T-helper 1 cell (primary cell): ENCODE measurements at places on chromosomes 5 and 9.

- DNase-seq, result no peak
Observed at GRCh38 chr5:96338091-96338490, 95.0 kb downstream of the PCSK1 start.

DNA sequence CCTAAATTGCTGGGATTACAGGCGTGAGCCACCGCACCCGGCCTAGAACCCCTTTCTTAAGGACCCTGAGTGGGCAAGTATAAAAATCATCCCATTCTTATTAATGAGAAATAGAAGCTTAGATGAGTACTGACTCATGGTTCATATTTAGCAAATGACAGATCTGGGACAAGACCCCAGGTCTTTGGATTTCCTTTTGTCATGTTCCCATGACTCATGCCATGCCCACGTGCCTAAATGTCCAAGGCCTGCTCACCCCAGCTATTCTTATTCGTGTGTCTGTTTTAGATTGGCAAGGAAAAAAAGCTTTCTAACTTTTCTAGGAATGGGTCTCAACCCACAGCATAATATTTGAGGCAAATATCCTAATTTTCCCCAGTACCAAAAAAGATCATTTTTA lies 57.7 kb upstream of the RPS23 start:
- DNase-seq, result no peak

DNA sequence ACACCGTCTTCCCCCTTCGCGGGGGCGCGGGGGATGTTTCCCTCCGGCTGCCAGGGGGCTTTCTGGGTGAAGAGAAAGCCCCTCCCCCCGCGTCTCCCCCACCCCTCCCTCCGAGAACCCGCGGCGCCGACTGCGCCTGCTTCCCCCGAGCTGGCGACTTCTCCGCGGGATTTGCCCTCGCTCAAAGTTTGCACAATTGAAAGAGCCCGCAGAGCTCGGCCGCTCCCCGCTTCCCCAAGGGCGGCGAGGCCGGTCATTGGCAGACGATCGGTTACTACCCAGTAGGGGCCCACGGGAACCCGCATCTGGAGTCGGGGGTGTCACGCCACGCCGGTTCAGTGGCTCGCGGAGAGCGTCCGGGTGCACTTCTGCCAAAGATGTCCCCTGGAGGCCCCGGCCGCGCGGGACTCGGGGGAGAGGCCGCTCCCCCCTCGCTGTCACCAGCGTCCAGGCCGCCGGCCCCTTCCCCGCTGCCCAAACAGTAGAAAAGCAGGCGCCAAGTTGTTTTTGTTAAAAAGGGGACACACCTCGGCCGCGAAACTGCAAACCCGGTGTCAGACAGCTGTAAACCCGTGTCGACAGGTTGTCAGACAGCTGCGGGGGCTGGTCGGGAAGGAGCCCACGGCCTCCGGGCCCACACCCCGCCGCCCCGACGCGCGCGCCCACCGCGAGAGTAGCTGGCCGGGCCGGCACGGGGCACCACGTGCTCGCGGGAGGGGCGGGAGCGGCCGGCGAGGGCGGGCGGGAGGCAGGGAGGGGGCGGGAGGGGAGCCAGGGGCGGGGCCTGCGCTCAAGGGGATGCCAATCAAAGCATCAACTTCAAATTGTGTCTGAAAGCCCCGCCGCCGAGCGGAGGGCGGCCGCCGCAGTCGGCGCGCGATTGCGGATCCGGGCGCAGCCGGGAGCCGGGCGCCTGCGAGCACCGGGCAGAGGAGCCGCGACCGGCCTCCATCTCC lies at the start of gene IRX1:
Gene IRX1 (plus strand): TSS at position 827 of the 956 bp plus-strand sequence. CDS start 274 bp downstream, outside the sequence.
- no peak for DNase-seq

DNA sequence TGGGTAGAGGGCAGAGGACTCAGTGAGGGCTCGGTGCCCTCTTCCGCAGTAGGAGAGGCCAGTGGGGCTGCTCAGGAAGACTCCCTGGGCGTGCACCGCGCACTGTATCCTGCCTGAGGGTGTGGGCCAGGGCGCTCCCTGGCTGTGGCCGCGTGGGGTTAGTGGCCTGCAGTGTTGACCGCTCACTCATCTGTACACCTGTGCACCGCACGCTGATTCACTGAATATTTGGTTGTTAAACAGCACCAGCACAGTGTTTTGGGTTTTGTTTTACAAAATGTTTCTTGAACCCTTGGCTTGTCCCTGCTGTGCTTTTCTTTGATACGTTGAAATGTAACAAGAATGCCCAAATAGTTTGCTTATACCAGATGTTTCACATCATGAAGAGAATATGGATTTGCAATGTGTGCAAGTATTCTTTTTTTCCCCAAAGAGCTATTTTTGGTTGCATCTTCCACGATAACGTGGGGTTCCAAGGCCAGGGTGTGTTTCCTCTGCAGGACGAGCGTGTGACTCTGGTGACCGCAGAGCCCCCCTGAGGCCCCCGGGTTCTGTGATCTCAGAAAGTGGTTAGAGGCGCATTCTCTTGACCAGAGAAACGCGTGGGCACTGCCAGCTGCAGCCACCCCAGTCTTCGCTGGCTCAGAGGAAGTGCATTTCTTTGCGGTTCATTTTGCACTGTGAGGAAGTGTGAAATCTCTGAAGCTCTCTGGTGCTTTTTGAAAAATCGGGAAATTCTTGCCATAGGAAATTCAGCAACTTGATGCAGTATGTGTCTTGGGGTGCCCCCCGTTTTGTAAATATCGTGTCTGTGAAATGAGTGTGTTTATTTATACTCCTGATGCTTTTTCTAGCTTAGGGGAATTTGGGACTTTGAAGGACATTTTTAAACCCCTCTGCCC lies 46.9 kb downstream of the AHRR start:
- DNase-seq, result no peak

DNA sequence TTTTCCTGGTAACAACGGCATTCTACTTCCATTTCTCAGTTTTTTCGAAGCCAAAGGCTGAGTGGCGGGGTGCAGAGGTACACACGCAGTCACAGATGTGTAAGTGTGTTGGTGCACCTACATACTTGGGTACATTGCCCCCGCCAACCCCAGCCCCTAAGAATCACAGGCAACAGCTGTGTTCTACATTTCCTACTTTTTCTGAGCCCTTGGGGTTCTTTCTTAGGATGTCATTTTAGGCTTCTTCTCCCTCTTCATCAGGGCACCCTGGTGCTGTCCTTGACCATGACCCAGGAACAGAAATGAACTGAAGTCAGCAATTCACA lies 104.8 kb downstream of the PAX5 start:
- DNase-seq, result no peak

DNA sequence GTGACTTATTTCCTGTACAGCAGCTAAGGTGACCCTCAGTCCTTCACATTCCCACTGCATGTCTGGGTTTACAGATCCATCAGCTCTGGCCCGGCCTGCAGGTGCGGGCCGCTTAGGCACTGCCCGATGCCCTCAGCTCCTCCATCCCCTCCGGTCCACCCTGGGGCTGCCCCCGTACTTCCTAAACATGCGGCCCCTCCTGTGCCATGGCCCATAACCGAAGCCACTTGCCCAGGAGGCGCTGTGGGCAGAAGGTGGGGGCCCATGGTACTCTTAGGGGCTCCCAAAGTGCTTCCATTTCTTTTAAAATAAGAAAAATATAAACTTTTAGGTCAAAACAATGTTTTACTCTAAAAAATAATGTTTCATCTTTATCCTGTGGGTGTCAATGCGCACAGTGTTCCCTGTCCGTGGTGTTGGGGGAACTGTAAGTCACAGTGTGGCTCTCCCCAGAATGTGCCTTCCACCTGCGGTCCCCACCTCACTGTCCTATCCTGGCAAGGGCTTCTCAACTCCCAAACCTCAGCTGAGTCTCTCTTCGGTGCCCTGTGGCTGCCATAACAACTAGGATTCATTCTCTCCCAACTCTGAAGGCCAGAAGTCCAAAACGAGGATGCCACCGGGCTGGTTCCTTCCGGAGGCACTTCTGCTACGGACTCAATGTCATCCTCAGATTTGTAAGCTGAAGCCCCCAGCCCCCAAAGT lies 132.7 kb upstream of the LPCAT1 start:
- no peak for DNase-seq

GRCh38 chr5:87661784-87662566 lies 249.2 kb upstream of the CCNH start:
- DNase-seq, result no peak

DNA sequence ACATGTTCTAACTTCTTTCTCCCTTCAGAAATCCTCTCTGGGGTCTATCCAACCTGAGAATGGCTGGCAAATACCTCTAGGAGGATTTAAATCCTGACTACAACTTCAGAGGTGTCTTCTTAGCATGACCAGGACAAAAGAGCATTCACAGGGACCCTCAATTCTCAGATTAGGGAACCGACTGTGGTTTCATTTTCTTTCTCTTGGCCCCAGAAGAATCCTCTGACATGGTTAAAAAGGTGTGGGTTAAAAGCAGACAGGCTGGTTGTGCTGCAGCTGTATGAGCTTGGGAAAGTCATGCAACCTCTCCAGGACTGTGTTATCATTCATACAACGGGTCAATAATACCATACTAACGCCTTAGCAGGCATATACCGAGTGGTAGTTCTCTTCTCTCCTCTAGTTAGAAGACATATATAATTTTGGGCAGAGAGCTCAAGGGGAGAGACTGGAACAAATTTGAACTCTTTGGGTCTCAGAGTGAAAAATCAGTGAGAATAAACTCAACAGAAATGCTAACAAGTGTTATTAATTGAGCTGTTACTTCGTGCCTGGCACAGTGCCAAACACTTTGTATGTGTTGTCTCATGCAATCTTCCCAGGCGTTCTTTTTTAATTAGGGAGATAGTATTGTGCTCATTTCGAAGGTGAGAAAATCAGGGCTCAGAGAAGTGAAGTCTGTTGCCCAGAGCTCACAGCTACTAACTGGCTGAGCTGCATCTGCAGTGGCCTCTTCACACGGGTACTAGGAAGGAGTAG lies 35.2 kb downstream of the INSYN2B start:
- DNase-seq, result no peak

GRCh38 chr9:135847833-135848232 lies 59.5 kb downstream of the CAMSAP1 start:
- no peak for DNase-seq

- no peak for DNase-seq
Observed at GRCh38 chr5:154761046-154761736, 6.0 kb downstream of the LARP1 start.

DNA sequence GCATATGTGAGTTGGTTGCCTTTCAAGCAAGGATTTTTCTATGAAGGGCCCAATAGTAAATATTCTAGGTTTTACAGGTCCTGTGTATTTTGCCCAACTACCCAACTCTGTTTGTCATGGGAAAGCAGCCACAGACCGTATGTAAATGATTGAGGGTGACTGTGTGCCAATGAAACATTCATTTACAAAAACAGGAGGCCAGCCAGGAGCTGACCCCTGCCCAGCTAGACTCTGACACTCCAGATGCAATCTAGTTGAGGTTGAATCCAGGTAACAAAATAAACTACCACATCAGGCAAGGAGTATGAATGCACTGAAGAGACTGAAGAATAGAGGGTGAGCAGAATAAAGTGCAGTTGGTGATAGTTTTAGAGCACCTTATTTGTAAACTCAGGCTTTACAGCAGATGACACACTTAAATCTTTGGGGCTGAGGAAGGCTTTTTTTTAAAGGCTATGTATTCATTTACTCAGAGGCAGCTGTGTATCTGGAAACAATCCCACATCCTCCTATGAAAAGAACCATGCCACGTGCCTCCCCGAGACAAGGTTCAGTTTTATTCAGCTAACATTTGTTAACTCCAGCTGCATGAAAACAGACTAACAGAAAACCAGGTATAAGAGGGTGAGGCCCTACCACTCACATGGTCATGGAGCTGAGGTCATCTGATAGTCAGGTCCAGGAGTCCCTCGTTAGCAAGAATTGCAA lies 60.7 kb downstream of the SLC1A1 start:
- no peak for DNase-seq

GRCh38 chr9:124054582-124055227 lies 43.1 kb downstream of the LHX2 start:
- no peak for DNase-seq
